ENCODE measurements at places on chromosomes 5 and 9.

- DNase-seq: peak; percentile 42
These were observed 159.6 kb downstream of the NXNL2 start for GRCh38 chr9:88694625-88695024.

- DNase-seq: peak; percentile 80
These were observed 363.3 kb upstream of the RPS23 start for GRCh38 chr5:82641331-82642003.

DNA sequence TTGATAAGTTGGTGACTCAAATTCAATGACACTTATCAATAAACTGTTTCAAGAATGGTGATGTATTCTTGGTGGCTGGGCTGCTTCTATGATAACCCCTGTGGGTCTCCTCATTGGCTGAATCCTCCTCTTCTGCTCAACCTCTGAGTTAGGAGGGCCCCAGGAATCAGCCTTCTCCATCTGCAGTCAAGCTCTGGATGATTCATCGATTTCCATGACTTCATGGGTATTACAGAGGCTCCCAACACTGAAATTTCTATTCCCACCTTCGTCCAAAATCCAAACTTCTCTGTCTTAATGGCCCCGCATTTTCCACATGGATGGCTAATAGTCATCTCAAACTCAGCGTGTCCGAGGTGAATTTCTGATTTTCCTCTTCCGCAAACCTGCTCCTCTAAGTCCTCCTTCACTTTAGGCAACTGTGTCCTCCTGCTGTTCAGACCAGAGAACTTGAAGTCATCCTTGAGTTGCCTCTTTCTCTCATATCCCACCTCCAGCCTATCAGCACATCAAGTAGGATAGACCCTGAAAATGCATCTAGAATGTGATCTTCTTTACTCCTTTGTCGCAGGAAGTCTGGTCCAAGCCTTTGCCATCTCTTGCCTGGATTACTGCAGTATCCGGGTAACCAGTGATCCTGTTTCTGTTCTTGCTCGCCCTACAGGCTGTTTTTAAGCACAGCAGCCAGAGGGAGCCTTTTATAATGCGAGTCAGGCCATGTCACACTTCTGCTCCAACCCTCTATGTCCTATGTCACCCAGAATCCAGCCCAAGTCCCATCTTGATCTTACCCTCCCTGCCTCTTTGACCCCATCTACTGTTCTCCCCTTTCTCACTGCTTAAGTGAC is 41.4 kb upstream of the IL7R start:
- DNase-seq: peak; percentile 10

DNA sequence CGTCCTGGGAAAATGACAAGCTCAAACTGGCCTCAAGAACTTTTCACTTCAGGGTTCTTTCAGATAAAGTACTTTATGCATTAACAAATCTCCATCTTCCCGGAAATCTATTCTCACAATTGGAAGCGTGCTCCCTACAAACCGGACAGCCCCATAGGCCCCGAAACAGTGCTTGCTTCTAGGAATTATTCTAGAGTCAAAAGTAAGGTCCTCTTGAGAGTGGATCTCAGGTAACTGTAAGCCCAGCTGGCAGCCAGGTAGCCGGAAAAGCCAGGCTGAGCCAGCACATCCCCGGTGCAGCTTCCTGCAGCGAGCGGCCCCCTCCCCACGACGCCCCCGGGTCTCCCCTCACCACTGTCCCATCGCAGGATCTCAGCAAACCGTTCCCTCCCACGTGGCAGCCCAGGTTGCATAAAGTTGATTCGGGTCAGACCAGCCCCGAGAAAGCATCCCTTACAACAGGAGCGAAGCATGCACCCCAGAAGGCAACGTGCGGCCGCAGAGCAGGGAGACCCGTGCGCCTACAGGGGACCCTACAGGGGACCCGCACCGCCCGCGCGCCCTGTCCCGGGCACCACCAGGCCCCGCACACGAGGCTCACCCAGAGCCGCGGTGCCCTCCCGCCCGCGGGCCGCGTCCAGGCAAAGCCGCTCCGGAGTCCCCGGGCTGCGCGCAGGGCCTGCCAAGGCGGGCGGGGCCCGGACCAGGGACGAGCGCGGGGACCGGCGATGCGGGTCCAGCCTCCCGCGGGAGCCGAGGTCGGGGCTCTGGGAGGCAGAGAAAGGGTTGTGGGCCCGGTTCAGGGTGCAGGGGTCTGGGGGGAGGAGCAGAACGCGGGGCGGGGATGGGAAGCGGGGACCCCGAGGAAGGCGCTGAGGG is 920 bp downstream of the LPCAT1 start:
- DNase-seq: no peak

DNA sequence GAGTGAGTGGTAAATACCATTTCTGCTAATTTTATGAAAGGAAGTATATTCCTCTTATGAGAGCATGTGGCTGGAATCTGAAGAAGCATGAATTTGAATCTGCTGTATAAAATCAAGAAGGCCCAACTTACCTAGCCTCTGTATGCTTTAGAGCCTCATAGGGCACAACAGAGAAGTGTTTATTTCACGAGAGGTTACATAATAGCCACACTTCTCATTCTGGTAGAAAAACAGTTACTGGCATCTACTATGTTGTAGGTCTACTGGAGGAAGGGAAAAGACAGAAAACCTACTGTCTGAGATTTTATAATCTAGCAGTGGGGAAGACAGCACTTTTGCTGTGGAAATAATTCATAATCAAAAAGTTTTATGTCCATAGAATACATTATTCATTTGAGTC is 172.6 kb upstream of the ZNF608 start:
- no peak for DNase-seq

DNA sequence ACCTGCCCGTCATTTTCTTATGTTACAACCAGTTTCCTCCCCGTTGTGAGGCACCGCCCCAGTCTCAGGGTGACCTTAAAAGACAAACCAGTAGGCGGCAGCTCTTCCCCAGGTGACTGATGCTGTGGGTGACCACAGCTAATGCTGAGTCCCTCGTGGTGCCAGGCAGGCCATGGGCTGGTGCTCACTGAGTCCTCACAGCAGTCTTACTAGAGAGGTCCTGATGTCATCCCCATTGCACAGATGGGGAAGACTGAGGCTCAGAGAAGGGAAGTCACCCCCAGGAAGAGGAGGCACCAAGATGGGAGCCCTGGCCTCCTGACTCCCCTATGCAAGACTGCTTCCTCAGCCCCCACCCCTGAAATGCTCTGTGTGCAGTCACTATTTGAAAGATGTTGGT is 978 bp downstream of the CFAP157 start:
- no peak for DNase-seq

GRCh38 chr9:122008559-122008958 is 84.5 kb downstream of the TTLL11 start:
- DNase-seq: no peak

GRCh38 chr5:112552791-112553190 is 133.7 kb upstream of the EPB41L4A start:
- no peak for DNase-seq

- no peak for DNase-seq
These were observed 184.8 kb upstream of the CD180 start for GRCh38 chr5:67381236-67381880.

DNA sequence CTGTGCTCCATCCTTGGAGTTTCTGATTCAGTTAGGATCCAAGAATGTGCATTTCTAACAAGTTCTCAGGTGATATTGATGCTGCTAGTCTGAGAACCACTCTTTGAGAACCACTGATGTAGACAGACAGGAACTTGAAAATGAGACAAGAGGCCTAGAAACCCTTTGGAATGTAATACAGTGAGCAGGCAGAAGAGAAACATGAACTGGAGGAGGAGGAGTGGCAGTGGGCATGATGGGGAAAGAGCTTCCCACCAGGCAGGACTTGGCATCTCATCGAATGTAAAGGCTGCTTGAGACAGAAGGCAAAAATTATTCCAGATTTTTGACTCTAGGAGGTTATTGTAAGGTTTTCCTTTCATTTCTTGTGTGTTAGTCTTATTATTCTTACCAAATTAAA is 295.8 kb upstream of the SGCD start:
- DNase-seq: no peak

DNA sequence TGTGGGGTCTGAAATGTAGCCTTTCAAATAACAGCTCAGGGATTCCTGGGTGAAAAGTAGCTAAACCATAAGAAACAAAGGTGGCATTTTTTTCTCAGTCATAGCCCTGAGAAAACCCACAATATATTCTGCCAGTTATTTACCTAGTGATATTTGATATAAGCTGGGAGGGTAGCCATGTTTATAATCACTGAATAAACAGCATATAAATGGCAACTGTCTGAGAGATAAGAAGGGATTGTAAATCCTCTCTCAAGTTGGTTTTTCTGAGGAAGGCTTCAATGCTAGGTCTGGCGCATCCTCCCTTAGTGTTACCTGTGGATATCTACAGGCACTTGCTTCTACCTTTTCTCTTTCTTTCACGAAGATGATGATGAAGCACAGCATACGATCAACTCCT is 1080.5 kb upstream of the DMAC1 start:
- DNase-seq: no peak

DNA sequence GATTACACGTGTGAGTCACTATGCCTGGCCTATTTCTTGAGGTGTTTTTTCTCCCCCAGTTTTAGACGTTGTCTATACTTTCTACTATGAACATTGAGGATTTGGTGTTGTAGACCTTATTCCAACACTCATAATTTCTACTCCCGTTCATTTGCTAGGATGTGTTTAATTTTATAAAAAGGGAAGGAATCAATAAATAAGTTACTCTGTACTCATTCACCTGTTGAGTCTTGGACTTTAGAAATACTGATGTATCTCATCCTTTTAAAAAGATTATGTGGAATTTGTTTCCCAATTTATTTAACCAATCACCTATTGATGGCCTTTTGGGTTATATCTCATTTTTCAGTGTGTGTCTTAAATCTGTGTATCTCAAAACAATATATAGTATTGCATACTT is 3.2 kb downstream of the CDK7 start:
- DNase-seq: no peak

GRCh38 chr9:37999588-38000189 is 69.3 kb downstream of the SHB start:
- DNase-seq: peak; percentile 66

DNA sequence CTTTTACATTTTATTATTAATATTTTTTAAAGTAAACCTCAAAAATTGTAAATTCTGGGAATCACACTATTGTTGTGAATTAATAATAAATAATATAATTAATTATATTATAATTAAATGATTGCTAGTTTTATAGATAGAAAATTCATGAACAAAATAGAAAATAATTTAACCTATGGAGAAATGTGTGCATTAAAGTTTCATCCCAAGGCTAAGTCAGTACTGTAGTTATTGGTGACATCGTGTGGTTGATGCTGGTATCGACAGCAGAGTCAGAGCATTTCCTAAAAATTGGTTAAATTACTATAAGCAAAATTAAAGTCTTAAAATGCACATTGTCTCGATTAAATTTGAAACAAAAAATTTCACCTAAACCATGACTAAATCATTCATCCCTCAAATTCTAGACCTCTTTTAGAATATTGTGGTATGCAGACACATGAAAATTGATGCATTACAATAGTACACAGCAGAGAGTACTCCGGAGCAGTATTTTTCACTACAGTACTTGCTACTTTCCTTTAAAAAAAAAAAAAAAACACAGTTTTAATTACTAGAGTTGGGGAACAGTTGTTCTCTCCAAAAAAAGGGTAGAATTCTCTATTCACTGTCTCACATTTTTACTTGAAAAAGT is 73.9 kb downstream of the RORB start:
- DNase-seq: peak; percentile 18

DNA sequence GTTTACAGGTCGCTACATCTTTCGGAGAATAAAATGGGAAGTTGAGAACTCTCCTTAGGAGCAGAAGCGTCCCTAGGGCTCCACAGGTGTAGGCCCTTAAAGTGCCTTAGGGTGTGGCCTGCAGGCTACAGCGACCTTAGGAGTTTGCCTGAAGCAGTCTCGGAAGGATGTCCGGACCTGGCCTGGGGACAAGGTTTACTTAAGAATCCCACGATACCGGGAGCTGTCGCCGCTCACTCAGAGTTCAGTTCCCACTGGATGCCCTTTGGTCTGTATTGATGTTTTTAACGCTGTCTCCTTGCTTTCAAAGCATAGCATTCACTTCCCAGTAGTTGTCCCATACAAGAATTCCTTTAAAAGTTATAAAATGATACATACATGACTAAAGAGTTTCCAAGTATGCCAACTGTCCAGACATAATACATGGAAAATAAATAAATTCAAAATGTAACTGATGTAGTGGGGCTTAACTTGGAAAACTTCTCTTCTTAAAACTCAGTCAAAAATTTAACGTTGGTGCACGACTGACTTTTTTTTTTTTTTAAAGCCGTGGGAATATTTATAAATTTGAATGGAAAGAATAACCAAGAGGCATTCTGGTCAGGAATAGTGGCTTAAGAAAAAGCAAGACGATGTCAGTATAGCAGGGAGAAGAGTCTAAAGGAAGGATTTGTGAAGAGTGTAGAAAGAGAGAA is 848 bp downstream of the RAD50 start:
- DNase-seq: peak; percentile 2

DNA sequence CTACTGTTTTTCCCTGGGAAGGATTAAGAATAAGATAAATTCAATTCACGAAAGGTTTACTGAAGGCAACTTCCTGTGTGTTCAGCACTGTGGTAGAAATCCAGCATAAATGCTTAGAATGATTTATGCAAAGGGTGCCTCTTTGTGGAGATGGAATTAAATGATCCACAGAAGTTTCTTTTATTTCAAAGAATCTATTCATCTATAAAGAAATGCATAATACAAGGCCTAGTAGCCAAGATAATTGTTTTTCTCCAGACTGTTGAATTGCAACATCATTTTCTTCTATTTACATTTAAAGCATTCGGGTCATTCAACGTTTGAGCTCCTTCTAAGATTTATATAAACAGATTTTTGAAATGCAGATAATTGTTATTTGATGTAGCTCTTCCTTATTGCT is 138.8 kb upstream of the NFIL3 start:
- DNase-seq: no peak

DNA sequence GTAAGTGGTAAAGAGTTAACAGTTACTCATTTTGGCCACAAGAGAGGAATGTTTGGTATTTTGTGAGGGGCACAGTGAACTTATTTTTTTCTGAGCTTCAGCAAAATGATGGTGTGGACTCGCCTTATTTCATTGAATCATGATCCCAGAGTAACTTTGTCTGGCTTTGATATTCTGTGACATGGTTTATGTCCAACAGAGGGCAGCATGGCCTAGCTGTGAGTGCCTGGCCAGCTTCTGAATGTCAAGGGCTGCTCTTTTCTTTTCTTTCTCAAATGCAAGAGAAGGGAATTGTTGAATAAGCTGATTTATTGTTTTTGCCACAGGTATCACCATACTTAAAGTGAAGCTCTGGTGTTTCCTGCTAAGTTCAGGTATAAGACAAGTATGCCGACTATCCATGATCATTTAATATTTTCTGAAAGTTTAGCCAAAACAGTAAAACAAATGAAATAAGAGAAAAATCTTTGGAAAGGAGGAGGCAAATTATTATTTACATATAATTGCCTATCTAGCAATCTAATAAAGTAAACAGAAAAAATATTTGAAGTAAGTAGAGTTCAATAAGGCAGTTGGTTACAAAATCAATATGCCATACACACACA is 31.7 kb downstream of the MRPL22 start:
- peak; percentile 45 for DNase-seq

DNA sequence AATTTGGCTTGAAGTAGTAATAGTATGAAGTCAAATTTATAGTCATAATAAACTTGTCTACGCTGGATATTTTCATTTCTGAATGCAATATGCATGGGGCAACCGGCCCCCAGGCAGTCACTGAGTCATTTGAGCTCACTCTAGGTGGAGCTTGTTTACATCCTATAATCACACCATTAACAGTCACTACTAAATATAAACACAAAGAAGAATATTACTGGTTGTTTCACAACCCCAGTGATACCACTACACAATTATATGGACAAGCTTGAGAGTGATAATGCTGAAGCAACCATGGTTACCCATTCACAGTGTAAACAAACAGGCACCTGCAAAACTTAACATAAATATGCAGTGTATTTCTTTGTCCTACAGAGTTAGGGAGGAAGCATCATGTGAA is 68.7 kb downstream of the MARCHF3 start:
- peak; percentile 47 for DNase-seq

- DNase-seq: no peak
These were observed 8.3 kb upstream of the PTAR1 start for GRCh38 chr9:69768101-69768500.

Data from HFFc6 (cell line).